ENCODE measurements at places on chromosomes 4 and X. TPM values are rescaled to one million over a fixed set of nuclear protein-coding genes. Genes with fewer than 3 reads are reported as not detected.

BMP3 gene
- polyA plus RNA-seq, result 0.34 TPM

CPXCR1 gene
- polyA plus RNA-seq, result not detected

DNA sequence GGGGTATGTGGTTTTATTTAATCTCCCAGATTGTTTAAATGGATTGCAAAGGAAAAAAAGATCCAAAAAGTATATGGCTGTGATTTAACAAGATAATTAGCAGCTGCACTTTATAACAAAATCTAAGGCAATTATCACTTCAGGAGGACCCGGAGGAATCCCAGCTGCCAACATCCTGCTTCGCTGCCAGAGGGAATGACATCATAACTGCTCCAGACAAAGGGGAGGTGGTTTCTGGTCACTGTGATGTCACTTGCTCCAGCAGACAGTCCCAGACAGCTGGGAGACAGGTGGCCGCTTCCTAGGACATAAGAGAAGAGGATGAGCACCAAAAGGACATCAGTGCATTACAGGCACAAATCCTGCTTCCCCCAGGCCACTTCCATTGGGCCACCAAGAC is 371.0 kb downstream of the BCOR start:
- peak; percentile 45 for DNase-seq

DNA sequence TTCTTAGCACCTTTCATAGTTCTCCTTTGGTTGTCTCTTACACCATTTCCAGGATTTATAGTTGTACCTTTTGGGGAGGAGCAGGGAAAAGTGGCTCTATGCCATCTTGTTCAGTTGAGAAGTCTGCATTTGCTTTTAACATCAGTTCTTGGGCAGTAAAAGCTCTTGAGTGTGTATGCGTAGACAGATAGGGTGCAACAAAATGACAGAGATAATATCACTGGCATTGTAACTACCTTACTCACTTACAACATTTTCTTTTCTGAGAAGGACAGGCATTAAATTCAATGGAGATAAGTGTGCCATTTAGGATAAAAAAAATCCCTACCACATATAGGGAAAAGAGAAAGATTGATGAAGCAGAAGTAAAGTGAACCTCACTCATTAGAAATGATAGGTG is 38.9 kb downstream of the ADGRG4 start:
- no peak for DNase-seq

GRCh38 chr4:142324572-142324971 is 521.5 kb downstream of the INPP4B start:
- no peak for DNase-seq
